Motor neuron (in vitro differentiated cells): ENCODE measurements at places on chromosomes 1 and 21.

GRCh38 chr1:20711285-20712214 lies 6.3 kb downstream of the KIF17 start:
- peak; percentile 92 for ATAC-seq

GRCh38 chr21:30345014-30345413 lies 3.4 kb downstream of the KRTAP23-1 start:
- no peak for ATAC-seq

GRCh38 chr1:19646377-19647319 lies 2.5 kb downstream of the NBL1 start:
- ATAC-seq, result no peak

- ATAC-seq, result peak; percentile 89
Observed at GRCh38 chr1:182662121-182662890, 22.1 kb downstream of the RGS8 start.

DNA sequence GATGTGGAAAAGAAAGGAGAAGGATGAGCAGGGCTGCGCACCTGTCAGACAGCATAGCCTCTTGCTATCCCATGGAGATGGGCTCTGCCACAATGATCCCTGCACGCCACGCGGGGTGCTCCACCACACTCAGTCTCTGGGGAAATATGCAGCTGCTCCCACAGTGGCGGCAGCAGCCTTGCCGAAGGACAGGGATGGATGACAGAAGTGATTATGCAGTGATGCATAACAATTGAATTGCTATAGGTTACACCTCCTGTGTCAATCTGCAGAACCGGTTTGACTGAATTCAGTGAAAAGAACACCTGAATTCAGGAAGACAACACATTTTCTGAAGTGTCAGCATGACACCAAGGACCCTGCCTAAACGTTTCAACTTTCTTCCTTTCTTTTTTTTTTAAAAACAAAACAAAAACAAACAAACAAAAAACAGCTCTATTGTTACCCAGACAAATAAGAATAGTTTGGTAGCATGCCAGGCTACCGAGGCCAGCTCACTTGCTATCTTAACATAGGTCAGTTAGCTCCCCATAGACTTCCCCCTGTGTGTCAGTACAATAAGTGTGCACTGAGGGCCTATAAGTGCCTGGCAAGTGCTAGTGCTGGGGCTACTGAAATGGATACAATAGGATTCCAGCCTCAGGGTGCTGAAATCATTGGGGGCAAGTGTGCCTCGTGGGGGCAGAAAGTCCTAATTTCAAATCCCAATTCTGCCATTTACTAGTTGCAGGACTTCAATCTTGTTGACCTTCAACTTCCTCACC lies 127.6 kb upstream of the LMO4 start:
- peak; percentile 99 for ATAC-seq

DNA sequence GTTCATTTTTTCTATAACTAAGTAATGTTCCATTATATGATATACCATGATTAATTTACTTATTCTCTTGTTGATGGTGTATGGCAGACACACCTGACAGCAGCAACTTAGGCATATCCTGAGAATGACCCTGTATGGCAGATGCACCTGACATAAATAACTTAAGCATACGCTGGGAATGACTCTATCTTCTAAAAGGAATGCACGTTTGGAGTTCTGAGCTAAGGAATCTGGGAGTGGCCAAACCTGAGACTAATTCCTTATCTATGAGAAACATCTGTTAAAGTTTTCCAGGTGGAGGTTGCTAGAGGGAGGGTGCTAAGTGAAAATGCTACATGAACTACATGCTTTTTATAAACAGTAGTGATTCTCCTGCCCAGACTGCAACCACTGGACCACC lies 96.7 kb upstream of the RGS18 start:
- no peak for ATAC-seq

DNA sequence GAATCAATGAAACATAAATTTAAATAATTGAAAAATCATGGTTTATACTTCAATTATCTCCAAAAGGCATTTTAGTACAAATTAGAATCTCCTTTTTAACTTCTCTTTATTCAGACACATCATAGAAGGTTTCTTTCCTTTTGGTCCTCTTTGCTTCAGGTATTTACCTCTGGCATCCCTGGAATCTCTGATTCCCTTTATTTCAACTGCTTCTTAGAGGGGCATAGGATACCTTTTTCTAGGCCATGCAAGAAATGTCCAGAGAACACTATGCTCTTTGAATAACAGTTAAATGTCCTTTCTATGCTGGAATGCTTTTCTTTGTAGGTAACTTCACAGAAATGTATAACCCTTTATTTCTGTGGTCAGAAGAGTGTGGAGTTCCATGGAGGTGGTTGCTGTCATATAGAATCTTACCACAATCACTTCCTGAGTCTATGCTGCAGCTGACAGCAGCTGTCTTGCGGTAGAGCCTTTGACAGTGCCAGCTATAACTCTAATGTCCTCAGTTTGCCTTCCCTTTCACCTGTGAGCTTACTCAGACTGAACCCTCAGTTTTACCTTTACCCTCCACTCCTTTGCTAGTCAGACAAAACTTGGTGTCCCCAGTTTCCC lies 8.6 kb downstream of the LAMC2 start:
- no peak for ATAC-seq

DNA sequence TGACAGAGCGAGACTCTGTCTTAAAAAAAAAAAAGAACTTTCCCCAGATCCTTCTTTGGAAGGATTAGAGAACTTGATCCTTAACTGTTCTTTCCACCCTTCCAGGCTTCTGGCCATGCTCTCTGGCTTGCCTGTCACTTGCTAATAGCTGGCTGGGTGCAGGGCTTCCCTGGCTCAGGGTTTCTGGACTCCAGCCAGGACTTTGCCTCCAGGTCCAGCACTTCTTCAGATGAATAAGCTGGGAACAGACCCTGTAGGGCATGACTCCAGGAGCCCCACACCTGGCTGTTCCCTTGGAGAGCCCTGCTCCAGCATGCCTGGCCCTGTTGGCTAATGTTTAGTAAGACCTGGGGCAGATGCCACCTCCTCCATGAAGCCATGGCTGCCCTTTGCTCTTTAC lies 3.3 kb upstream of the NT5C1A start:
- ATAC-seq, result no peak

GRCh38 chr1:222792744-222793143 lies 22.1 kb upstream of the DISP1 start:
- peak; percentile 55 for ATAC-seq

- ATAC-seq, result no peak
Observed at GRCh38 chr1:241842565-241842964, 5.4 kb upstream of the EXO1 start.

- ATAC-seq, result peak; percentile 44
Observed at GRCh38 chr1:24540906-24541710, 14.8 kb upstream of the NCMAP start.

DNA sequence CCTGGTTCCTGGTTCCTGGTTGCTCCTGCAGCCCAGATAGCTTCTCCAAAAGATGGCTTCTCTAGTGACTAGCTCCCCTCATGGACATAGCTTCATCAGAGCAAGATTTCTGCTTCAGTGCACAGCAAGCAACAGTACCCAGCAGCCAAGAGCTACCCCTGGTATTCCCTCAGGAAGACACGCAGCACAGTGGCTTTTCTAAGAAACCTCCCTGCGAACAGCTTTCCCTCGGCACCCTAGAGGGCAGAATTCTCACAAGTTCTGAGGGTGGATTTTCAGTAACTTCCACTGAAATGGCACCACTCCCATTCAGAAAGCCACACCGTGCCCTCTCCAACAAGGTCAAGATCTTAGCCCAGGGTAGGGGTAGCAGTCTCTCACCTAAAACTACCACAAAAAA lies 128.2 kb downstream of the EIF4G3 start:
- ATAC-seq, result no peak

DNA sequence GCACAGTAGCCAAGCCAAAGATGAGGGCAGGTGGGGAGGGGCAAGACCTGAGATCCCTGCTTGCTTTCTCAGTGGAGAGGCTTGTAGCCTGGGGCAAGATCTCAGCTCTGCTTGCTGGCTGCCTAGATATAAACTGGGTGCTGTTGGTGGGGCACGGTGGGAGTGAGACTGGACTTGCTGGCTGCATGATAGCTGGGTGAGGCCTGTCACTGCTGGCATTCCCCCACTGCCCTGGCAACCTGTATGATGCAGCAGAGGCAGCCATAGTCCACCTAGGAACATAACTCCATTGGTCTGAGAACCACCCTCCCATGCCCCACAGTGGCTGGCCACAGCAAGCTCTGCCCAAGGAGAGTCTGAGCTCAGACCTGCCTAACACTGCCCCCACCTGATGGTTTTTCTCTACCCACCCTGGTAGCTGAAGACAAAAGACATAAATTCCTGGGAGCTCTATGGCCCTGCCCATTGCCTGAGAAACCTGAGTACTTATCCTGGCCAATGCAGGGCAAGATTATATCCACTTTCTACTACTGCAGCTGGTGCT lies 261.9 kb upstream of the DEPDC1 start:
- no peak for ATAC-seq

DNA sequence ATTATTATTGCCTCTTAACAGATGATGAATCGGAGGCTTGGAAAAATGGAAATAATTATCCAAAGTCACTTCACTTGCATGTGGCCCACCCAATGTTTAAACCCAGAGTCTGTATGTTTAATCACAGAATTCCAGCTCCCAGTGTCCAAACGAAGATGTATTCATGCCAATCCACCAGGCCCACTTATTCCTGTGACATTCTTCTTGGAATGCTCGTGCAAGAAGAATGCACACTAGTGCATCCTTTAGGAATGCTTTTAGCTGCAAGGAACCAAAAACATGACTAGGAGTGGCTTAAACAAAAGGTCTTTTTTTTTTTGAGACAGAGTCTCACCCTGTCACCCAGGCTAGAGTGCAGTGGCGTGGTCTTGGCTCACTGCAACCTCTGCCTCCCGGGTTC lies 8.9 kb upstream of the OPRD1 start:
- ATAC-seq, result no peak

DNA sequence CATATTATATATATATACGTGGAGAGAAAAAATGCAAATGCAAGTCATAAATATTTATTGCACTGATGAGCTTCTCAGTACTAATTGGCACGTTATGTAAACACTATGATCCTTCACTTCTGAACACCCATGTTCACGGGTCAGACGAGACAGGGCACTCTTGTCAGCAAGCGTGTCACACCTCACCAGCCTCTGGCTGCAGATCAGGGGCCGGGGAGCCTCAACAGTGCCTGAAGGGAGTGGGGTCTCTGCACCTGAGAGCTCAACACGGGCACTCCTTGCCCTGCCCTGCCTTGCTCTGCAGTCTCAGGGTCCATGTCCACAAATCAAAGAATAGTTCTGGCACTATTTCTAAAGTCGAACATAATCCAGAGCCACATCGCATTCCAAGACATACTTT lies 409 bp upstream of the HIVEP3 start:
- no peak for ATAC-seq

DNA sequence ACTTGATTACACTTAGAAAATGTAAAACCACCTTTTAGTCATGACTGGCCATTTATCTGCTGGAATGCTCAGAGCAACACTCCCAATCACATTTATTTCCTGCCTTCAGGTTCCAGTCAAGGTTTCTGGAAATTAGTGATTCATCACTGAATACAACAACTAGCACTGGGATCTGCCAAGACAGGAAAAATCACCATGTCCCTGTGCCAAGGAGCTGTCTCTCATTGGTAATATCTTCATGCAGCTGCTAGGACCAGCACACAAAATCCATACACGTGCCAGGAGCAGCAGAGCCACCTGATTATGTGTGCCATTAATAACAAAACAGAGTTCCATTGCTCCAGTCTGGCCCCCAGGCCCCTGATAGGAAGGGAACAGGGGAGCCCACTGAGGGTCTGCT lies 194.6 kb downstream of the TNR start:
- ATAC-seq, result no peak

GRCh38 chr1:201570886-201571624 lies 32.1 kb downstream of the NAV1 start:
- ATAC-seq, result peak; percentile 95

GRCh38 chr1:177650947-177651346 lies 318.9 kb downstream of the SEC16B start:
- ATAC-seq, result no peak

GRCh38 chr1:56780826-56781225 lies 38.4 kb downstream of the FYB2 start:
- ATAC-seq, result no peak

- ATAC-seq, result no peak
Observed at GRCh38 chr21:33308586-33309490, 15.9 kb upstream of the IFNAR1 start.

DNA sequence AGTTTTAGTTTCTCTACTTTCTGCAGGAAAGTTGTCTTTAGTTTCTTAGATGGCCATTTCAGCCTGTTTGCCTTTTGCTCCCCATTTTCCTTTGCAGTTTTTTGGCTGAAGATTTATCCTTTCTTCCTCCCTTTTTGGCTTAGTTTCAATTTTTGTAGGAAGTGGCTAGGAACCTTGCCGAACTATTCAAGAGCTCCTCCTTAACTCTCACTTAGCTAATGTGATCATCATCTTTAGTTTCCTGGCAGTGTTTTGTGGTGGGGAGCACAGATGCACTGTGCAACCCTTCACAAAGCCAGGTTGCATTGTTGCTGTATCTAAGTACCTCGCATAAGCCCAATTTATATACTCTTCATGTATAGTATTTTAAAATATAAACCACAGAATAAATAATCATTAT lies 28.8 kb upstream of the CCDC181 start:
- no peak for ATAC-seq

- no peak for ATAC-seq
Observed at GRCh38 chr1:163528710-163529348, 207.1 kb downstream of the NUF2 start.

DNA sequence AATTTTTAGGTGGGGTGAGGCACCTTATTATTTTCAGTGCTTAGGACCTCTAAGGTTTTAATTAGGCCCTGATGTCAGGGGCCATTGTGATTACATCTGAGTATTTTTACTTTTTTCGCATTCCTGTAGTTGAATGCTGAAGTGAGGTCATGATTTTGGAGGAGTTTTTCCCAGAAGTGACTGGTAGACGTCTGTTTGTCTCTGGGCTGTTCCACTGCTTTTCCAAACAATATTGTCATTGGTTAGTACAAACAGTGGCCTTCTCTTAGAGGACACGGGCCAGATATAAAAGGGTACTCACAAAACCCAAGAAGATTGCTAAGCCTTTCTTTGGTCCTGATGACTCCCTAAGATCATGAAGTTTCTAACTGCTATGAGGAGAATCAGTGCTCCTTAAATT lies 7.6 kb upstream of the RASAL2 start:
- no peak for ATAC-seq

GRCh38 chr1:4611563-4612341 lies 42.7 kb upstream of the AJAP1 start:
- peak; percentile 82 for ATAC-seq

- ATAC-seq, result no peak
Observed at GRCh38 chr1:220217383-220217988, 54.8 kb downstream of the RAB3GAP2 start.

DNA sequence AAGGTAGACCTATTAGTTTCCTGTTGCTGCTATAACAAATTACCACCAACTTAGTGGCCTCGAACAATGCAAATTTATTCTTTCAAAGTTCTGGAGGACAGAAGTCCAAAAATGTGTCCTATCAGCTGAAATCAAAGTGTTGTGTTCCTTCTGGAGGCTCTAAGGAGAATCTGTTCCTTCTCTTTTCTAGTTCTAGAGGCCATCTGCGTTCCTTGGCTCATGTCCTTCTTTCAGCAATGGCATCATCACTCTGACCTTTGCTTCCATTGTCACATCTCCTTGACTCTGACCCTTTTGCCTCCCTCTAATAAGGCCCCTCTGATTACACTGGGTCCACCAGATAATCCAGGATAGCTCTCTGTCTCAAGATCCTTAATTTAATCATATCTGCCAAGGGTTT lies 1.2 kb upstream of the MR1 start:
- ATAC-seq, result no peak

- no peak for ATAC-seq
Observed at GRCh38 chr1:6093611-6094010, 47.9 kb downstream of the KCNAB2 start.

- ATAC-seq, result no peak
Observed at GRCh38 chr1:231233735-231234417, 7.1 kb upstream of the GNPAT start.
